Activated CD8-positive, alpha-beta T cell treated with anti-CD3 and anti-CD28 coated beads for 36 hours (primary cell): ENCODE measurements at places on chromosomes 12 and 14.
A peak's percentile ranks its signal among the peaks of the same experiment; 100 is the strongest.

- DNase-seq, result no peak
Observed at GRCh38 chr12:10498042-10498441, 7.6 kb upstream of the EIF2S3B start.

DNA sequence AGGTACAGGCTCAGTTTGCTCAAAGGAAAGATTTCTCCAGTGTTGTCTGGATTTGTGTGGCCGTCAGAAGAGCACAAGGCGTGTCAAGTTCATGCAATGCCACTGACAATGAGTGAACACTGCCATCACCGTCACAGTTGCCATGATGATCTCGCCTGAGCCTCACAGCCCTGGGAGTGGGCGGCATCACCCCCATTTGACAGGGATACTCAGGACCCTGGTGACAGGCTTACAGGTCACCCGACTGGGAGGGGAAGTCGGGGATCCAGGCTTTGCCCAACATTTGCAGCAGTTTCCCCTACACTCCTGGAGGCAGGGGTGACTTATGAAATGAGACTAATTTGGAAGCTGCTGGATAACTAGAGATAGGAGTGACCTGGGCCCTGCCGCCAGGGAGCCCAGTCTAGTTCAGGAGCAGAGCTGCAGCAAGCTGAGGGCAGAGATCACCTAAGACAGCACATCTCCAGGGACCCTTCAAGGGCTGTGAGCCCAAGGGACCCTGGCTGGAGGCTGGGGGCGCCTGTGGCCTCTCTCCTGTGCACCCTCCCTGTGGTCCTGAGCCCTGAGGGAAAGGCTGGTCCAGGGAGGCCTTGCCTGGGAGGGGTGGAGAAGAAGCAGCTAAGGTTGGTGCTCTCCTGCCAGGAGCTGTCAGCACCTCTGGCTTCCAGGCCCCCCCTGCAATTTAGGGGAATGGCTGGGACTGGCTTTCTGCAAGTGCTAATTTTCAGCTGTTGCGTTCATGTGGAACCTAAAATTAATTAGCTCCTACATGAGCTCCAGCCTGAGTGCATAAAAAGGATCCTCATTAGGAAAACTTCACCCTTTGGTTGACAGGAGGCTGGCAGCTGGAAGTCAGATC lies 32.4 kb upstream of the BEGAIN start:
- no peak for DNase-seq

DNA sequence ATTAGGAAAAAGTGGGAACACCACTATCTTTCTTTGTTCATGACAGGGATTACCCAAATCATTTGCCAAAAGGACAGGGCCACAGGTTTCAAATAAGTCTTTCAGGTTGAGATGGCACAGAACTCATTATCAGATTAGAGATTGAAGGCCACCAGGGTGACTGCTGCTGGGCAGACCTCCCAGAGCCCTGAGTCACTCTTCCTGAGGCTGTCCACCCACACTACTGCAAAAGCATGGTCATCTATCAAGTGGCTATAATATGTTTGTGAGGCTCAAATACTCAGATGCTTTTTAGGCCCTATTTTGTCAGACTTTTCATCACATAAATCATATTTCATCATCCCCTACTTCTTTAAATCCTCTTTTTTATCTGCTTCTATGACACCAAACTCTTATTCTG lies 155.3 kb upstream of the CCDC196 start:
- no peak for DNase-seq

- peak; percentile 60 for DNase-seq
Observed at GRCh38 chr12:11859705-11860425, 210.4 kb downstream of the ETV6 start.

- DNase-seq, result peak; percentile 93
Observed at GRCh38 chr12:76558684-76559399, 729 bp downstream of the OSBPL8 start.

- DNase-seq, result no peak
Observed at GRCh38 chr12:53571295-53571694, 54.9 kb downstream of the ATF7 start.

DNA sequence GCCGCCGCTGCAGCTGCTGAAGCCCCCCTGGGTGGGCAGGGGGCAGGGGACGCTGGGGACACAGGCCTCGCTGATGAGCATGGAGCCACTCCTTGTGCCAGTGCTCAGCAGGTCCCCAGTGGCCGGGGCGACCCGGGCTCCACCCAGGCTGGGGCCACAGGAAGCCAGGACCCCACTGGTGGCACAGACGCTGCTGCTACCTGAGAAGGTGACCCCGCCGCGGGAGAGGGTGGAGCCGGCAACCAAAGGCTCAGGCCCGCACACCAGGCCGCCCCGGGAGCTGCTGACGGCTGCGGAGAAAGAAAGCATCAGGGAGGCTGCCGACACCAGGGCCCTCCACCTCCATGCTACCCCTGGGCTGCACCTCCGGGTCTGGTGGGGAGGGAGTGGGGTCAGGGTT lies 7.4 kb downstream of the KRT84 start:
- no peak for DNase-seq

- no peak for DNase-seq
Observed at GRCh38 chr14:27184427-27184826, 586.6 kb upstream of the NOVA1 start.

DNA sequence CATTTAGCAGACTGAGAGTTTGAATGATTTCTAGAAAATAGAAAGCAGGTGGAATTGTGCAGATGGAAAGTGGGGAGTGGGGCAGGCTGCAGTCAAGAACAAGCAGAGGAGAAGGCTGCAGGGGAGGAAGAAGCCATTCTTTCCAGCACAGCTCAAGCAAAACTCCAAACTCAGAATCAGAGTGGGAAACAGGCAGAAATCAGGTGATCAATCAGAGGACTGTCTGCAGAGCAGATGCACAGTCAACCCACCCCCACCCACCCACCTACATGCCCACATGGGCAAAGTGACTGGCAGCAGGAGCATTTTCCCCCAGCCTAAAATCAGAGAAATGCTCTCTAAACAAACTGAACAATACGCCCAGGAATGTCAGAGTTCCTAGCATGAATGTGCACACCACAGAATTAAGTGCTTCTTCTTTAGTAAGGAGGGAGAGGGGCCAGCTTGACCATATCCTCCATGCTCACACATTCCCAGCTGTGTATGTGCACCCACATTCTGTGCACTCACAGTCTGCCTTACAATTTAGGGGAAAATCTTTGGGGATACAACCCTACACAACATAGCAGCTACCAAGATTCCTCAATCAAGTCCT lies 194.1 kb upstream of the PLEKHA5 start:
- DNase-seq, result no peak

DNA sequence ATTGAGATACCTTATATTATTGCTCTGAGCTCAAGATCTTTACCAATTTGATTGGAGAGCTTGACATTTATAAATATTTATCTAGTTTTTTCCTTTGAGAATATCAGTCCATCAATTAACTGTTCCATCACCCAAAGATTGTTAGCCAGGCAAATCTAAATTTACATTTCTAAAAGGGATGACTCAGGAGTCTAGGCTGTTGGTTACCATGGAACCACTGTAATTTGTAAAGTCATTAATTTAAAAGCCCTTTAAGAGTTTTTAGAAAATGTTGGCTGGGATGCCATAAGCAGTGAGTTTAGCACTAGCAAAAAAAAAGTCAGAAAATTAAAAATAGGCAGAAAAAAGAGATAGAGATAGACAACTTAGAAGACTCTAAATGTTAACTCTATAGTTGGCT lies 19.5 kb upstream of the SERPINA1 start:
- DNase-seq, result no peak

DNA sequence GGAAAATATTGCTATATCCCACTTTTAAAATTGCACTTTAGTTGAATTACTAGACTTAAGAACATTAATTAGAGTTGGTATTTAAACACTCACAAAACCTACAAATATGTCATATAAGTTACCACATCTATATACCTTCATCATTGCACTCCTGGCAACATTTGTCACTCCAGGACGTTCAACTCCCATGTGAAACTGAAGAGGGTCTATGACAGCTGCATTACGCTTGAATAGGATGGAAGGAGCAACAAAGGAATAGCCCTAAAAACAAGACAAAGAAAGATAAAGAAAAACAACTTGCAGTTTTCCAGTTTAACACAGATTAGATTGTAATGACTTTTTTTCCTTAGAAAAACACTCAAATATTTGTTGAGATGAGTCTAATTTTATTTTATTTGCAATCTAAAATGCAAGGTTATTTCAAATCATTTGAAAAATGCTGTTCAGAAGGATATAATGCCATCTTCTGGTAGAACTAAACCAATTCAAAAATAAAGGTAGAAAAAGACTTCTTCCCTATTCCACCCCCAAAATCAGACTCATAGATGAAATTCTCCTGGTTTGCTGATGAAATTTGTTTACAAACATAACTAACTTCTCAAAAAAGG lies 84.3 kb upstream of the TTC7B start:
- DNase-seq, result no peak

DNA sequence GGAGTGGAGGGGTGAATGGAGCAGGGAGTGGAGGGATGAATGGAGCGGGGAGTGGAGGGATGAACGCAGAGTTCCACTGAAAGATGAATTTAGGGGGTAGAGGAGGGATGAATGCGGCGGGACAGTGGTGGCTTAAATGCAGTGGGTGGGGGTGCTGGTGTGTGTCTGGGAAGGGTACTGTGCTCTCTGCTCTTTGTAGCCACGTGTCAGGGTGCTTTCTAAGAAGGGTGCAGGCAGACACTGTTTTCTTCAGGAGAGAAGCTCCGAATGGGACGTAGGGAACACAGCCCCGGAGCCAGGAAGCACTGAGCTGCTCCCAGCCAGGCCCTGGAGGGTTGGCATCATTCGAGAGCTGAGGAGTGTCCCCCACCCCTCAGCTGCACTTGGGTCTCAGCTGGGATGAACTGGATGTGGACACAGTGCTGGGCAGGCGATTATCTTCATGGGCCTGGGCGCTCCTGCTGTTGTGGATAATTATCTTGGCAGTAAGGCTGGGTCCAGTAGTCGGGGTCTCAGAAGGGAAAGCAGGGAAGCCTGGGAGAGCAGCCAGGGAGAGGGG lies 9.5 kb upstream of the CEP170B start:
- DNase-seq, result no peak

DNA sequence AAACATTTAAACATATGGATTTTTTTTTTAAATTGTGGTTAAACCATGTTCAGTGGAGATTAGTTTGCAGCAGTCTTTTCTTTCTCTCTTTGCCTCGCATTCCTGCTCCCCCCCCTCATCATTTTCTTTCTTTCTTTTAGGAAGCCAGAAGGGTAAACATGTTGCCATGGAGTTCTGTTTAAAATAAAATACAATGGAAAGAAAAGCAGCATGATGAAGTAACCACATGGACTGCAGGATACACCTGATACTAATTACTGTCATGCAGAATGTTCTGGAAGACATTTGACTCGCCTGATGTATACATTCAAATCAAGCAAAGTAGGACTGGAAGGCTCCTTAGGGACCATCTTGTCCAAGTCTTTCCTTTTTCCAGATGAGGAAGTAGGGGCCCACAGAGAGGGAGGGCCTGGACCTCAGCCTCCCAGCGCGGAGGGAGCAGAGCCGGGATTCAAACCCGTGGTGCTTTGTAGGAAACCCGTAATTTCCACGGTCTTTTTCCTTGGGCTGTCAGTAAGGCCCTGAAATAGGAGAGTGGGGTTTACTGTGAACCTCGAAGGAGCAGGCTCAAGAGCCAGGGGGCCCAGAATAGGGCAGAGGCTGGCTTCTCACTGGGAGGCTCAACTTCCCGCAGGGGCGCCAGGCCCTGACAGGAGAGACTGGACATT lies 2.4 kb upstream of the MEG3 start:
- DNase-seq, result no peak

GRCh38 chr12:110534811-110535210 lies 32.7 kb downstream of the RAD9B start:
- DNase-seq, result no peak

DNA sequence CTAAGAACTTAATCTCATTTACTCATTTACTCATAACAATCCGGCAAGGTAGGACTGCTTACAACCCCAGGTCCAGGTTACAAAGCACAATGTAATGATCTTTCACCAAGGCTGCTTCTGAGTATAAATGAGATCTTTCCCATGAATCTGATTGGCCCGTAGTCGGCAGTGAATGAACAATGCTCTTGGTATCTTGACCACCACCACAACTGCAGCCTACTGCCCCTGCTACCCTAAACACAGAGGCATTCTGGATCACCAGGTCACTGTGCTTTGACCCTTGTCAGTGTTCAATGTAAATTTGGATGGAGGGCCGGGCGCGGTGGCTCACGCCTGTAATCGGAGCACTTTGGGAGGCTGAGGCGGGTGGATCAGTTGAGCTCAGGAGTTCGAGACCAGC lies 15.9 kb downstream of the FAM181A start:
- DNase-seq, result no peak

DNA sequence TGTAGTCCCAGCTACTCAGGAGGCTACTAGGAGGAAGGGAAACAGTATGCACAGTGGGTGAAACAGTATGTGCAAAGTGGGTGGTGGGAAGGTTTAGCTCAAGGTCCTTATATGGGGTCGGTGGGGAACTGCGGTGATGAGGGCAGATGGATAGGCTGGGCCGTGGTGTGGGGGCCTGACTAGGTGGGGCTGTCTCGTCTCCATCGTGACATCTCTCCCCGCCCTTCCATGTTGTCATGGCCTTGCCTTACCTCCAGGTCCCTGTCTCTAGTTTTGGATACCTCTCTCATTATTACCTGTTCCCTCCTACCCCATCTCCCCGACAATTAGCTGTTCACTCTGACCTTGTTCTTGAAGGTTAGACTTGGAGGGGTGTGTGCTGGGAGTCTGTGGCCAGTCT lies 4.4 kb upstream of the NR4A1 start:
- DNase-seq, result no peak

- DNase-seq, result no peak
Observed at GRCh38 chr12:59916988-59917387, 321.2 kb downstream of the SLC16A7 start.

DNA sequence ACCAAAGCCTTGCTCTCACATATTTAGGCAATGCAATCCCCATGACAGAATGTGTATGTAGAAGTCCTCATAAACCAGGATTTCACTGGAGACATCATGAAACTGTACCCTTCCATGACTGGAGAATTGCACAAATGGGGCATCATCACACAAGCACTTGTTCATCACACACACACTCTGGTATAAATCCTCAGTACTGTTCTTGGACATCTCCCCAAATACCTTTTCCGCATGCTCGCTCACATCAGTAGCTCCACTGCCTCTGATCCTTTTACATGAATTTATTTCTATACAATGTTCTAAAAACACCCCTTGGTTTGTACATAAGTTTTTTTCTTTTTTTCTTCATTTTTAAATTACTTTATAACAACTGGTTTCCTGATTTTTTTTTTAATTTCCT lies 3.3 kb upstream of the ING4 start:
- no peak for DNase-seq

GRCh38 chr14:21494902-21495762 lies 16.0 kb downstream of the METTL3 start:
- no peak for DNase-seq
